Effector CD4-positive, alpha-beta T cell (primary cell): ENCODE measurements at places on chromosomes 16 and 17.

- DNase-seq = no peak
Observed at GRCh38 chr17:7969433-7969832, 33.0 kb upstream of the GUCY2D start.

GRCh38 chr17:72411124-72411563 lies 290.3 kb downstream of the SOX9 start:
- DNase-seq = no peak

- no peak for DNase-seq
Observed at GRCh38 chr17:30567231-30568116, 90.3 kb downstream of the GOSR1 start.

DNA sequence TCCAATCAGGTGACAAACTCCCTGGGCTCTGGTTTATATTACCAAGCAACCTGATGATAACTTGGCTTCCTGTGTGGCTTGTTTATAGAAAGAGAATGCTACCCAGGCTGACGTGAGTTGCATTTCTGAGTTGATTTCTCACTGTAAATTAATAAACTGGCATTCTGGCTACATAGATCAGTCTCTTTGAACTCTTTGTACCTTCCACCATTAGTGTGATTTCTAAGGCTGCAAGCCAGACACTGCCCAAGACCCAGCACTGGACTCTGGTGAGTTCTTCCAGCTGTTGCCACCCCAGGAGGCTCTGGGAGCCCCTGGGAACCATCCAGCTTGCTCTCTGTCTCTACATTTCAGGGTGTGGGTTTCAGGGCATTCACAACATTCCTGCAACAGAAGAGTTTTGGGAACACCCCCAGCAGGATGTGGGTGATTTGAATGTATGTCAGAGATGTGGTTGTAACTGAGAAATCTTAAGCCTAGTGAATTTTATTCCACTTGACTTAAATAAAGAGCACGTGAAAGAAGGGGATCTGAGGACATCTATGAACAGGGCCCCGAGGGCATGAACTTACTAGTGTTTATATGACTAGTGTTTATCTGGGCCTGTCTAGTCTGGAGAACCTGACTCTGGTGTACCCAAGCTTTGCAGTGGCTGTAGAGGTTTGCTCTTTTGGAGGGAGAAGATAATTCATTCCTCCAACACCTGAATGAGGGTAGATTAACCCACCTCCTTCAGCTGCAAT lies 30.3 kb upstream of the LRRC37A start:
- DNase-seq = peak; percentile 19

GRCh38 chr17:66306446-66306845 lies 4.0 kb downstream of the PRKCA start:
- no peak for DNase-seq

GRCh38 chr16:54585094-54585997 lies 298.8 kb upstream of the IRX3 start:
- DNase-seq = no peak

- no peak for DNase-seq
Observed at GRCh38 chr16:56234737-56235136, 43.4 kb downstream of the GNAO1 start.

DNA sequence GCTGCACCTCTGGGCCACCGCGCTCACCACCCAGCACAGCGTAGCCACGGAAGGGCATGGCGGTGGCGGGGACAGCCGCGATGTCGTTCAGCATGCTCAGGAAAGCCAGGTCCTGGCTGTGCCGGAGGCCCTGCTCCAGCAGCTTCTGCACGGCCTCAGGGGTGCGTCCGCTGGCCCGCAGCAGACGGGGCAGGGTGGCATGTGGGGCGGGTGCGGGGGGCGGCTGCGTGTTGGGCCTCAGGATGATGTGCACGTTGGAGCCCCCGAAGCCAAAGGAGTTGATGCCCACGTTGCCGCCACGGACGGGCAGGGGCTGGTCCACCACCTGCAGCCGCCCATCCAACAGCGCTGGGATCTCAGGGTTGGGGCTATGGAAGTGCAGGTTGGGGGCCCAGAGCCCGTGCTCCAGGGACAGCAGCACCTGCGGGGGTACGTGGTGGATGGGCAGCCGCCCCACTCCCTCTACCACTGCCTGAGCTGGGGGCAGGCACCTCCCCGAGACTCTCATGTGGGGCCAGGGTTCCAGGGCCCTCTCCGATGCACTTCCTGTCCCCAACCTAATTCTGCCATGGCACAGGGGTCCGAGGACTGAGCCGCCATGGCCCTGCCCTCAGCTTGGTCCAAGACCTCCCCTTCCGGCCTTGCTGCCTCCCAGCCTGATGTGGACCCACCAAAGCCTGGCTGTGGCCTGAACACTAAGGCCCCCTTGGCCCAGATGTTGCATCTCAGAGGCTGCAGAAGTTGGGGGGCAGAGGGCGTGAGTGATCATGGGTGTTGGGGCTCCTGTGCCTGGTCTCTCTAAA lies 6.6 kb downstream of the FASN start:
- DNase-seq = no peak

DNA sequence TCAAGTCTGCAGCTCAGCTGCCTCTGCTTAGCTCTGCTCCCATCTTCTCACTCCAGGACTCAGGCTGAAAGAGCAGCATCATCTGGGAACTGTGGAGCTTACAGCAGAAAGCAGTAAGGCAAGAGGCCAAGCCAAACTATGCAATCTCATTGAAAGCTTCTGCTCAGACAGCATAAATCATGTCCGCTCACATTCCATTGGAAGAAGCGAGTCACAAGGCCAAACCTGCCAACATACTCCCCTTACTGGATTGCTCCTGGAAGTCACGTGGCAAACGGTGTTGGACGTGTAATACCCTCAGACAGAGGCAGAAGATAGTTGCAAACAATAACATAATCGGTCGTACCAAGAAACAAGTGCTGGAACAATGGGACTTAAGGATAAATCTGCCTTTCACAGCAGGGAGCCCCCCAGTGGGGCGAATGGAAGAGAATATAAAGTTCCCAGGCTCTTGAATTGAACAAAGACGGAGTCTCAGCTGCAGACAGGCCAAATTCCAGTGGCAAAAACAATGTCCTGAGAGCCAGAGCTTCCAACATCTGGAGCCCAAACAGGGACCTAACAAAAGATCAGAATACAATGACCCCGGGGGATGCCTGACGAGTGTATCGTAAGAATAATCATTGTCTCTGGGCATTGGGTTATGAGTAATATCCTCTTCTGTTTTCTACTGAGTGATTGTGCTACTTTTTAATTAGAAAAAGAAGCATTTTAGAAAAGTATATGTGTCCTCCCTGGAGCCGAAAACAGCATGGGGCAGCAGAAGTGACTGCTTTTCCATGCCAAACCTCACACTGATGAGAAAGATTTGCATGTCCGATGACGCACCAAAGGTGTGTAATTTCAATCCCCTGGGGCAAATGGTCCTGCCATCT lies 68.4 kb downstream of the CMC2 start:
- no peak for DNase-seq

DNA sequence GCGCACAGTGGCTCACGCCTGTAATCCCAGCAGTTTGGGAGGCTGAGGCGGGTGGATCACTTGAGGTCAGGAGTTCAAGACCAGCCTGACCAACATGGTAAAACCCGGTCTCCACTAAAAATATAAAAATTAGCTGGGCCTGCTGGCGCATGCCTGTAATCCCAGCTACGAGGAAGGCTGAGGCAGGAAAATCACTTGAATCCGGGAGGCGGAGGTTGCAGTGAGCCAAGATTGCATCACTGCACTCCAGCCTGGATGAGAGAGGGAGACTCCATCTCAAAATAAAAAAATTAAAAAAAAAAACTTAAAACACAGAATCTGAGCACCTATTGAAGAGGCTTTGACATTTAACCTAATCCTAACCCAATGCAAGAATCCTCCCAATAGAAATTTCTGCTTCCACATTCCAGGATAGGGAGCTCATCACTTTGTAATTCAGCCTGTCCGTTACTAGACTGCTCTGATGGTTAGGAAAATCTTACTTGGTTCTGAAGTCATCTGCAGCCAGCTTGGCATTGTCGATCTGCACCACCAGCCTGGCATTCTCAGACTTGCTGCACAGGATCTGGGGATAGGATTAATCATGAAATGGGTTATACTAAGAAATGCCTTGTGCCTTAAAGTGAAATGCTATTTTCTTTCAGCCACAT lies 2.1 kb downstream of the KRT33B start:
- DNase-seq = no peak

- no peak for DNase-seq
Observed at GRCh38 chr17:39676198-39676819, 8.1 kb downstream of the PNMT start.

GRCh38 chr17:73582359-73582758 lies 61.9 kb downstream of the SDK2 start:
- no peak for DNase-seq

GRCh38 chr16:89101303-89102040 lies 7.8 kb downstream of the ACSF3 start:
- no peak for DNase-seq

DNA sequence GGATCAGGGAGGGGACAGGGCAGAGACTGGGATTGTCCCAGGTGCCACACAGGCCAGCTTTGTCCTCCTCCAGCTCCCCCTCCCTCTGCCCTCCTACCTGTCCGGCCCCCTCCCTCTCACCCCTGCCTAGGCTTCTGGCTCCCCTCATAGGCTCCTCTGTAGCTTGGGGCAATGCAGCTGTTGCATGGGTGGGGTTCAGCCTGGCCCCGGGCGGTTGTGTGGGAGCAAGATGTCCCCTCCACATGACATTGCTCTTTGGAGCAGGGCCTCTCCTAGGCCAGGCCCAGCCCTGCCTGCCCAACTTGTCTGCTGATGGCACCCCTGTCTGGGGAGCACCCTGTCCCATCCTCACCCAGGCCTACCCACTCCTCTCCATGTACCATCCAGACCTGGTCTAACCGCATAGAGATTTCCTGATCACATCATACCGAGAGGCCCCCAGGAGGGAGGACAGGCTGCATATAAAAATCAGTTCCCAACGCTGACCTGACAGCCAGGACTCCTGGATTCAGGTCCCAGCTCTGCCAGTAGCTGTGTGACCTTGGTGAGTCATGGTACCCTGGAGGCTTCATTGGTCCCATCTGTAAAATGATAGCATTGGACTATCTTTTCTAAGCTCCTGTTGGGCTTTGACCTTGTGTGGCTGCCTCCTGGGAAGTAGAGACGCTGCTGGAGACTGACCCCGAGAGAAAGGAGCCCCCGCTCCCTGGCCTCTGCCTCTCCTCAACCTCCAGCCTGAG lies 48.8 kb upstream of the DLX4 start:
- DNase-seq = no peak

GRCh38 chr17:7807206-7807605 lies 26.8 kb upstream of the KDM6B start:
- DNase-seq = no peak

DNA sequence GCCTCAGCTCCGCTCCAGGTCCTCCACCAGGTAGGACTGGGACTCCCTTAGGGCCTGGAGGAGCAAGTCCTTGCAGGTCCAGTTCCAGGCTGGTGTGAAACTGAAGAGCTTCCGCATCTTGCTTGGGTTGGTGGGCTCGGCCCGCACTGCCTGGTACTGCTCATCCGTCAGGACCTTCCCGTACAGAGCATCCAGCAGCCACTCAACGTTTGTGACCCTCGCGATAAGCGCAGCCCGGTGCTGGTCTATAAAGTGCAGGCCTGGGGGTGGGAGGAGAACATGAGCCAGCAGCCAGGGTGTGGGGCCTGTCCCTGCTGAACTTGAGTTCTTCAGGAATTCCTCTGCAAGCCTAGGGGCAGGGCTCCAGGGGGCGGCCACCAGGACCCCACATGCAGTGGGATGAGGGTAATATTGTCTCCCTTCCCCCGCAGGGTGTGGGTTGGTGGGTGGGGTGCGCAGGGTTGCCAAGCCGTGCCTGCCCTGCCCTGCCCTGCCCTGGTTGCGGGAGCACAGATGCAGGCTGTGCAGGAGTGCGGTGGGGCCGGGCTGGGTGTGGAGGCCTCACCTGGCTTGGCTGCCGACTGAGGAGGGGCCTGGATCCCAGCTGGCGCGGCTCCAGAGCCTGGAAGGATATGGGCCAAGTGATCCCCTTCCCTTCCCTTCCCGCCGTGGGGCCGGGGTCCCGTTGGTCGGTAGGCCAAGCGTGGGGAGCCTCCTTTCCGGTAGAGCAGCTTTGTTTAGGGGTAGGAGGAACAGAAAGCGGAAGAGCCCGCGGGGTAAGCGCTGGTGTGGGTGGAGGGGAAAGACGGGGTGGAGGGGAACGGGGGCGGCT lies 762 bp downstream of the PYCARD start:
- DNase-seq = peak; percentile 27

DNA sequence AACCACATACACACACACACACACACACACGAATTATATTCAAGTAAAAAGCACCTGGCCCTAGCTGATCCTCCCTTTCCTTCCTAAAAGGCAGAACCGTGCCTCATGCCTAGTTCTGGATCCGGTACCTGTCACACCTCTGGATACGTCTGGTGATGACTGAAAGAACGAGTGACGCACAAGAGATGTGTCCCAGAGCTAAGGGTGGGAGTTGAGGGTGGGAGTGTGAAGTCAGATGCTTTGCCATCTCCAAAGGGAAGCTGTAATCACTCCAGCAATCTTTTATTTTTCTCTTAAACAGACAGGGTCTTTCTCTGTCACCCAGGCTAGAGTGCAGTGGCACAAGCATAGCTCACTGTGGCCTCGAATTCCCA lies 26.5 kb upstream of the GSG1L start:
- no peak for DNase-seq

DNA sequence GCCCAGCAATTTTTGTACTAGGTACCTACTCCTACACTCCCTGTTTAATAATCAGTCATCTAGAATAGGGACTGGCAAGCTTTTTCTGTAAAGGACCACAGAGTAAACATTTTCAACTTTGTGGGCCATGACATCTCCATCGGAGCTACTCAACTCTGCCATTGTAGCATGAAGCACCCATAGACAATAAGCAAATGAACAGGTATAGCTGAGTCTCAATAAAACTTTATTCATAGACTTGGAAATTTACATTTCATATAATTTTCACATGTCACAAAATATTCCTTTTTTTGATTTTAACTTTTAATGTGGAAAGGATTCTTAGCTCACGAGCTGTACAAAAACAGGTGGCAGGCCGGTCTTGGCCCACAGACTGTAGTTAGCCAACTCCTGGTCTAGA lies 345.8 kb downstream of the SOX9 start:
- no peak for DNase-seq

- peak; percentile 48 for DNase-seq
Observed at GRCh38 chr17:7307686-7308624, 527 bp downstream of the EIF5A start.
